HS-5 (cell line): ENCODE measurements at places on chromosomes 11 and 22.
A peak's percentile ranks its signal among the peaks of the same experiment; 100 is the strongest.

- no peak for DNase-seq
Observed at GRCh38 chr11:128367573-128367972, 219.8 kb downstream of the ETS1 start.

DNA sequence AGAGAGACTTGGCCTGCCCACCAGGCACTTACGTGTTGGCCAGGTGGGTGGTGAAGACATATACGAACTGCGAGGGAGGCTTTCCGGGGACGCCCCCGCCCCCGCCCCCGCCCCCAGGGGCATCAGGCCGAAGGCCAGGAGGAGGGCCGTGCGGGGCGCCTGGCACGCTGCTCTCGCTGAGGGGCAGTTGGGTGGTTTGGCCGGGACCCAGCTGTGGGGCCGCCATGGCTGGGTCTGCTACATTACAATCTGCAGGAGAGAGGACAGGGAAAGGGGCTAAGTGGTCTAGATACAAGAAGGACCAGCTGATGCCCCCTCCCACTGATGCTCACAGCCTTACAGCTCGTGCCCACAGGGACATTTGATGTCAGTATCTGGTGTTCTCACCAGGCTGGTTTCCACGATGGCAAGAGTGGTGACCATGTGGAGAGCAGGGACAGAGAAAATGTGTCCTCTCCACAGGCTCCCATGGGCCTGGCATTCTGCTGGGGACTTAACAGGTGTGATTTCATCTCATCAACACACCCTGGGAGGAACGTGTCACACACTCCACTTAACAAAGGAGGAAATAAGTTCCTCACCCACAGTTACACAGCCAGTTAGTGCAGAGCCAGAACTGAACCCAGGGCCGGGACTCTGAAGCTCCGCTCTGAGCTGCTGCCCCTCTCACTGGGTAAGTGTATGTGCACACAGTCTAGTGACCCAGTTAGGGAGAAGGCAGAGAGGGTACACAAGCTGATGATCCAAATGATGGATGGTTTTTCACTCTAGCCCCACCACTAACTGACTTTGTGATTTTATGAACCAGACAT is 19.7 kb downstream of the CXCR5 start:
- DNase-seq: no peak

GRCh38 chr11:124172101-124172500 is 11.0 kb upstream of the OR10D3 start:
- DNase-seq: no peak

DNA sequence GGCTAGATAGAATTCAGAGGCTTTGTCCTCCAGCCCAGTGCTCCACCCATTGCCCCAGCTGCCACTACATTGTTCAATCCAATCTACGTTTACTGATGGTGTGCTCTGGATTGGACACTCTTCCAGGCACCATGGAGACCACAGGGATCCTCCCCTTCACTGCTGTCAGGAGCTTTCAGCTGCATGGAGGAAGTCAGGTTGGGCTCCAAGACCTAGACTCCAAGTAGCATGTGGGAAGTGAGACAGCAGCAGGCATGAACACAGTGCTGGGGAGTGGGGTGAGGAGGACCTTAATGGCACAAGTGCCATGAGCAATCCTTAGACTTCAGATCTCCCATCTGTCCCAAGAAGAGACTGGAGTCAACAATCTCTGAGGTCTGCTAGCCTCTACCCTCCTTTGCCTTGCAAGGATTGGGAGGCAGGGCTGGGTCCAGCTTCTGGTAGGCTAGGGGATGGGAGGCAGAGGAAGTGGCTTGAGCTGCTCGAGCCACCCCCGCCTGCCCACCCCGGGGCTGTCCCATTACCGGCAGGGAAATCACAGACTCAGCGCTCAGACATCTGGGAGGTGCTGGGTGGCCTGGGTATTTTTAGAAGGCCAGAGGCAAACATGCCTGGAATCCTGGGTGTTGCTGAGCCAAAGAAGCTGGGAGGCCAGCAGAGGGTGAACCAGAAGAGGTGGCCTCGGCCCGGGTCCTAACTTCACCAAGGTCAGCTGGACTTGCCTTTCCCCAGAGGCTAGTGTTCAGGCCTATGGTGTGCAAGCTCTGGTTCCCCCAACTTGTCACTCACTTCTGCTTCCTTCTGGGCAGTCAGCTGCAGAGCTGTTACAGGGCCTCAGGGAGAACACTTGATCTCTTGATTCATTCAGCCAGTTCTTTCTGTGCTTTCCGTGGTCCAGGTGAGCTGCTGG is 15.2 kb upstream of the FCHSD2 start:
- DNase-seq: no peak

- DNase-seq: no peak
Observed at GRCh38 chr22:37230673-37231405, 13.2 kb downstream of the RAC2 start.

DNA sequence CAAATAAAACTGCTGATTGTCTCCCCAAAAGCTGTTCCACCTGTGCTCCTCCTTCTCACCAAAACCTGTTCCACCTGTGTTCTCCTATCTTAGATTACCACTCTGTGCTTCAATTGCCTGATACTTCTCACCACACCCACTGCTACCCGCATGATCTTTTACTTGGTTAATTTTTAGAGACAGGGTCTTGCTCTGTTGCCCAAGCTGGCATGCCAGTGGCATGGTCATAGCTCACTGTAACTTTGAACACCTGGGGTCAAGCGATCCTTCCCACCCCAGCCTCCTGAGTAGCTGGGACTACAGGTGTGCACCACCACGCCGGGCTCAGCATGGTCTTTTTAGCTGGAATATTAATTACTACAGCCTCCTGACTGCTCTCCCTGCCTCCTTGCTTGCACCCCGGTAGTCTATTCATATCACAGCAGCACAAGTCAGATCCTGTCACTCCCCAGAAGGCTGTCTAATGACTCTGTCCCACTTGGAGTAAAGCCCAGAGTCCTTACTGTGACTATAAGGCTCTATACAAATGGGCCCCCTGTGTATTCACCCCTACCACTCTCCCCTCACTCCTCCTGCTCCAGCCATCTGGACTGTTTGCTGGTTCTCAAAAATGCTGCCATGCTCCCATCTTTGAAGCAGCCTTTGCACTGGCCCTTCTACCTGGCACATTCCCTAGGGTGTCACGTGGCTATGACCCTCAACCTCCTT is 3.5 kb downstream of the C11orf91 start:
- DNase-seq: no peak

GRCh38 chr11:15062599-15062998 is 10.8 kb upstream of the CALCB start:
- no peak for DNase-seq

DNA sequence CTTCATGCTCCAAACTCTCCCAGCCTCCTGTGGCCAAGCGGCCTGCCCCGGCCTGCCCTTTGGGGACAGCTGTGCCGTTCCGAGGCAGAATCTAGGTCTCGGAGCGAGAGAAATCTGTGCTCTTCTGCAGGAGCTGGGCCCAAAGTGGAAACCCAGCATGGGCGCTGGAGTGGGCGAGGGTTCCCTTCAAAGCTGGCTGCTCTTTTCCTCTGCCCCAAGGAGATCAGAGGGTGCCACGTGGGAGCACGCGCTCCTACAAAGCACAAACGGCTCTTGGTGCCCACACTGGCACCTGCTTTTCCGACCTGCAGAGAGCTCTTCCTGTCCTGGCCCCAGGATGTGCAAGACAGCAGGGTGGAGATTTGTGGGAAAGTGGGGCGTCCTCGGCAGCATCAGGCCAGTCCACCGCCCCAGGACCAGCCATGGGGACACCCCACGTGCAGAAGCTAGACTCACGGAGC is 6.9 kb downstream of the OSBPL5 start:
- no peak for DNase-seq

GRCh38 chr11:65047581-65048422 is 6.8 kb downstream of the SAC3D1 start:
- no peak for DNase-seq

DNA sequence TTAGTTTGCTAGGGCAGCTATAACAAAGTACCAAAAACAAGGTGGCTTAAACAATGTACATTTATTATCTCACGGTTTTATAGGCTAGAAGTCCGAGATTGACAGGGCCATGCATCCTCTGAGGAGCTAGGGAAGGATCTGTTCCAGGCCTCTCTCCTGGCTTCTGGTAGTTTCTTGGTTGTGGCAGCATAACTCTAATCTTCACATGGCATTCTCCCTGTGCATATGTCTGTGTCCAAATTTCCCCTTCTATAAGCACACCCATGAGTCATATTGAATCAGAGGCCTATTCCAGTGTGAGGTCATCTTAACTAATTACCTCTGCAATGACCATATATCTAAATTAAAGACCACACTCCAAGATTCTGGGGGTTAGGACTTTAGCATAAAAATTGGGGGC is 31.3 kb upstream of the MMP13 start:
- DNase-seq: no peak

- no peak for DNase-seq
Observed at GRCh38 chr11:60710482-60710881, 11.1 kb downstream of the MS4A8 start.

DNA sequence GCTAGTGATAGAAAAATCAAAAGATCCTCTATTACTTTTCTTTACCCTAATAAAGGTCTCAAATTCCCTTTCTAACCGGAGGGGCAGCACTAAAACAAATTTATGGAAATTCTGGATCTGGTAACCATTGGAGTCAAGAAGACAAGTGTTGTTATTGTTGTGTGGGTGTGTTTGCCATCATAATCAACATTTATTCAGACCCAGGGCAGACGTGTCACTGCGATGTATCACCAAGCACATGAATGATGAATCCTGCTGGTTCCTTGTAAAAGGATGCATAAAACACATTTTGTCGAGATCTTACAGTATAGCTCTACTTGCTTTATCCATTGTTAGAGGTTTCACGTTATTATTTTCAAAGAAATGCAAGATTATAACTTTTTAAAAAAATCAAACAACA is 12.1 kb upstream of the FJX1 start:
- DNase-seq: no peak

- no peak for DNase-seq
Observed at GRCh38 chr22:26401726-26402125, 27.3 kb upstream of the ASPHD2 start.

GRCh38 chr11:46370253-46370652 is 11.2 kb upstream of the MDK start:
- no peak for DNase-seq

- DNase-seq: peak; percentile 45
Observed at GRCh38 chr22:39205344-39206021, 39.3 kb downstream of the PDGFB start.

DNA sequence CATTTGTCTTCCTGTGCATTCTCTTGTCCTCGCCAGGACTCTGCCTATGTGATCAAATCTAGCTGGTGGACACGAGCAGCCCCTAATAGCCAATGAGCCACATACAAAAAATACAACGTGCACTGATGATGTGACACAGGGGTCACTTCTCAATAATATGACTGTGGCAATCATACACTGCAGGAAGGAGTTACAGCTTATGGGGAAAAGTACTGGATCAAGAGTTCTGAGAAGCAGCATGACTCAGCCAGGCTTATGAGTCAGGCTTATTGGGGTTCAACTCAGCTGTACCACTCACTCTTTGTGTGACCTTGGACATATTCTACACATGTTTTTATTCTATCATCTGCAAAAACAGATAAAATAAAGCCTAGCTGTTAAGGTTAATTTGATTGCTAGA is 889.4 kb upstream of the TENM4 start:
- DNase-seq: peak; percentile 19

GRCh38 chr11:2919188-2919587 is 10.0 kb downstream of the PHLDA2 start:
- DNase-seq: no peak

DNA sequence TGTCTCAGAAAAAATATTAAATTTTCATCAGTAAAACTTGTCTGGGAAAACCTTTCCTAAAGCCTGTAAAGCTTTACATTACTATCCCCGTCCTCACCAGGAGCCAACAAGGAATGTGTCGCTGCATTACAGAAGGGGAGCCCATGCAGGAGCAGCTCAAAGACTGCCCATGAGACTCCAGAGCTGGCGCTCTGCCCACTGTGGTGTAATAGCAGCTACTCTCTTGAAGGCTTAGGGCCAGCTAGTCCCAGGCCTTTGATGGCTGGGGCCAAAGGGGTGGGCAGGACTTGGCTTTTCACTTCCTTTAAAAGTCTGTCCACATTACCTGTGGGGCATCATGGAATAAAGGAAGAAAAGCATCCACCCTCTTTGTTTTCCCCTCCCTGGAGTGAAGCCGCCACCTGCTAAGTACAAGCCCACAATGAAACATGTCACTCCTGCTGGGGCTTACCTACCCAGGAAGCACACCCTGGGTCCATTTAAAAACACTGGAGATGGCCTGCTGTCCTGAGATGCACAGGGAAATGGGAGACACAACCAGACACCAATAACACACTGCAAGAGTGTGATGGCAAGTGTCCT is 150.7 kb downstream of the ADAMTS15 start:
- no peak for DNase-seq

DNA sequence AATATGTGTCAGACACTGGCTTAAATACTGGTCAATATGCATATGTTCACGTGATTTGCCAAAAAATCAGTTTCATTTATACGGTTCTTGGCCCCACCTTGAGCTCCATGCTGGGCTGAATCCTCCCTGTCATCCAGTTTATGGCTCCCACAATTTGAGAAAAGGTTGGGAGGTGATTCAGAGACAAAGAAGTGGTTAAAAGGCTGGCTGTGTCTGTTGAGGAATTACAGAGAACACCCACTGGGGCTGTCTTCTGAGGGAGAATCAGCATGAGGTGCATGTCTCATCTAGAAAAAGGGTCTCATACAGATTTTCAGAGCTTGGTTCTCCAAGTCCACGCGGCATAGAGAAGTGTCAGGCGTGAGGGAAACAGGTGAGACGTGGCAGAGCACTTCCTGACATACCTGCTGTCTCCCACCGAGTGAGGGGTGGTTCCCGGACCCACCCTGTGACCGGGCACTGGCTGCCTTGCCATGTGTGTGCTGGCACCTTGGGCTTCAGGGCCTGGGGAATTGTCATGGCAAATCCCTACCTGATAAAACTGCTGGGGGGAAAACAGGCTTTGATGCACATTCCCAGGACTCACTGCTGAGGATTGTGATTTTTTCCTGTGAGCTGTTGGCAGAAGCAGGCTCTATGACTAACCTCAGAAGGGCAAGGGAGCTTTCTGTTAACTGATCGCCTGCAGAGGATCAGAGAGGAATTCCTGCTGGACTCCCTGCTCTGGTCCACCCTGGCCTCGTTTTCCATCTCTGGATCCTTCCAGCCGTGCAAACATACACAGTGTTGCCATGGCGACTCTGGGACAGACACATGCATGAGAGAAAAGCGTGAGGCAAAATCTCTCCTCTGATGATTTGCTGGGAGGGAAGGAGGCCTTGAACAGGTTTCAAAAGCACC is 223.6 kb downstream of the ADAMTS15 start:
- no peak for DNase-seq

GRCh38 chr22:22753526-22754267 is 109.3 kb downstream of the GGTLC2 start:
- no peak for DNase-seq

DNA sequence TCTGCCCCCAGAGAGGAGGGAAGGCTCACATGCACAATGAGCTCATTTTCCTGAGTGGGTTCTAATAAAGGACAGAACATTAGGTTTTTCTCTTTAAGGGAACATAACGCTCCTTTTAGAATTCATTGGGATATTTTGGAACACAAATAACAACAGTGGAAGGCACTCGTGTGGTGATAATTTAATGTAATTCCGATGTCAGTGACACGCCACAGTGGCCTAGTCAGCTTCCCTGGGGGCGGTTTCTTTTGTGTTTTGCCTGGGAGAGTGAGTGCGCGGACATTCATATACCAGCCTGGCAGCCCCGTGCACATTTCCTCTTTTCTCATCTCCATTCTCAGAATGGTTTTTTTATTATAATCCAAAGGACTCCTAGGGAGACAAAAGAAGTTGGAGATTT is 41.1 kb downstream of the SEZ6L start:
- DNase-seq: no peak
